NCI-H1048 (cell line): ENCODE measurements at places on chromosomes 12 and 14.
A peak's percentile ranks its signal among the peaks of the same experiment; 100 is the strongest.

GRCh38 chr12:131862994-131863710 is 31.3 kb upstream of the ULK1 start:
- DNase-seq: no peak

DNA sequence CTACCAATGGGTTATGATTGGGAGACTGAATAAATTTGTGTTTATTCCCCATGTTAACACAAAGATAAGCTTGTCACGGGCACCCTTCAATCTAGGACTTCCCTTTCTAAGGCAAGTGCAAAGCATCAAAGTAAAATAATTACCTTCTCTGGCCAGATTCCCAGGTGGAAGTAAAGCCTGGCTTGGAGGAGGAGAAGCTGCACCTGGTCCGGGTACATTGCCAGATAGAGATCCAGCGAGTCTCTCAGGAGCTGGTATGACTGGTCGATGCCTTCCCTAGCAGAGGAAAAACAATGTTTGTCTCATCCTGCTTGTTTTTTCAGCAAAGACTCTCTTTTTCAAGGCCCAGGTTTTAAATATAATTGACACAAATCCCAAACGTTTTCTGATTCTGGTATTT is 24.9 kb downstream of the FBXO21 start:
- no peak for DNase-seq

DNA sequence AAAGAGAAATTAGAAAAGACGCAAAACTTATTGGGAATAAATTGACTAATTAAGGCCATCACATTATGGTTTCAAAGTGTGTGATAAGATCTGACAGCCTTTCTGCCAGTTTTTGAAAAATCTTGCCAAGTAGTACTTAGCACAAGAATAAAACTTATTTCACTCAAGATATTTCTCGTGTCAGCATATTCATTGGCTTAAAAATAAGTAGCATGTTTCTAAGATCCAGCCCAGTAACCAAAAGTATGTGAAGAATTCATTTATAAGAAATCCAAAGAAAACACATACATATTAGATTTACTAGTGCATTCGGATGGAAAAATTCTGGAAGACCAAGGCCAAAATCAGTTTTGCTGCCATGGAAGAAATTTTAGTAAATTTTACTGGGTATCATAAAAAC is 1135.0 kb downstream of the GALC start:
- no peak for DNase-seq

- DNase-seq: no peak
Observed at GRCh38 chr12:113459981-113460380, 11.7 kb downstream of the LHX5 start.

GRCh38 chr12:111783046-111783445 is 16.3 kb downstream of the ALDH2 start:
- no peak for DNase-seq

- DNase-seq: no peak
Observed at GRCh38 chr12:6049587-6049986, 74.9 kb downstream of the VWF start.

DNA sequence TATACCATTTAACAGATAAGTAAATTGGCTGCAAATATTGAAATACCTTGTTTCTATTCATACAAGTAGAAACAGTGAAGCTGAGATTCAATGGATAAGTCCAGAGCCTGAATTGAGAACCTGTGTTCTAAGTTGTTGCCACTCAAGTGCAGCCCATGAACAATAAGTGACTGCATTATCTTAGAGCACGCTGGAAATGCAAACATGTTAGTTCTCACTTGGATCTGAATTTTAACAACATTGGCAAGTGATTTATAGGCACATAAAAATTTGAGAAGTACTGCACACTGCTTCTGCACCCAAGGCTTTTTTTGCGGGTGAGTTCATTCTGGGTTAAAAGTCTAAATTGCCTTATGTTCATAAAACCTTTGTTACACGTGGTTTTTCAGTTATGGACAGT is 484.3 kb downstream of the NAV3 start:
- no peak for DNase-seq

DNA sequence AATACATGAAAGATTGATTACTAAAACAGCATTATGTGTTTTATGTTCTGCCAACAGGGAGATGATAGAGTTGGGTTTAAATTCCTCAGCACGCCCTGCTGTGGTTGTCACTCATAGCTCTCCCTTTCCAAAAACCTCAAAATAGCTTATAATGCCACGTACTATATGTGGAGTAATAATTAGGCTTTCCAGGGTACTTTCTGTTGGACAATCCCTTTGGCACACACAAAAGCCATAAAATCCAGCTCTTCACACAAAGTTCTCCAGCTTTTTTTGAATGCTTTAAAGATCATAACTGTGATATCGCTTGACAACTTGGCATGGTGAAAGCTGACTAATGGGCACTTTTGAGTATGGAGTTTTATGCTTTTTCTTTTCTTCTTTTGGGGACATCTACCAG is 145.3 kb upstream of the DCN start:
- DNase-seq: no peak

GRCh38 chr12:39395866-39396265 is 47.1 kb downstream of the KIF21A start:
- no peak for DNase-seq

DNA sequence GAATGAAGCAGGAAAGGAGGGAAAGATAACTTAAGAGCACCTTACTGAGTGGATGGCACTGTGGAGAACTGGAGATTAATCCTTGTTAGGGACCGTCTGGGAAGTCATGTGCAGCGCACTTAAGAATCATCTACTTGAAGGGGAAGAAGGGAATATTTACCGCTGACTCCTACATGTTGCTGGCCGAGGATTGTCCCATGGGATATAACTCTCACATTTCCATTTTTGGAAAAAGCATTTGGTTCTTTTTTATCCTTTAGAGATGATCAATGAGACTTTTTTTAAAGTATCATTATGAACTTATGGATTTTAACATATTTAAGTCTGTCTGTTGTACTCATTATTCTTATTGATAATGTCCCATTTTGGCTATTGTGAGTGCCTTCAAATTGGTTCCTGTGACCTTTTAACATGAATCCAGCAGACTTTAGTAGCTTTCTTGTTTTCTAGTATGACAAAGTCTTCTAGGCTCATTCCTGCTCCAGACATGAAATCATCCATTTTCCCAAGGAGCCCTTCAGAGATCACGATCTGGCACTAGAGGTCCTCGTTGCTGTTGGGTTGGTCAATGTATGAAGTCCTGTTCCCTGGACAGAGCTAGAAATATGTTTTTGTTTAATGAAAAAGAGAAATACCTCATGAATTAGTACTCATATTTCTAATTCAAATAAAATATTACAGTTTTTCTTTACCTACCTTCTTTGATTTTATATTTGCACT is 20.2 kb upstream of the FAM234B start:
- no peak for DNase-seq

- DNase-seq: no peak
Observed at GRCh38 chr12:126879842-126880241, 1387.1 kb upstream of the TMEM132C start.

DNA sequence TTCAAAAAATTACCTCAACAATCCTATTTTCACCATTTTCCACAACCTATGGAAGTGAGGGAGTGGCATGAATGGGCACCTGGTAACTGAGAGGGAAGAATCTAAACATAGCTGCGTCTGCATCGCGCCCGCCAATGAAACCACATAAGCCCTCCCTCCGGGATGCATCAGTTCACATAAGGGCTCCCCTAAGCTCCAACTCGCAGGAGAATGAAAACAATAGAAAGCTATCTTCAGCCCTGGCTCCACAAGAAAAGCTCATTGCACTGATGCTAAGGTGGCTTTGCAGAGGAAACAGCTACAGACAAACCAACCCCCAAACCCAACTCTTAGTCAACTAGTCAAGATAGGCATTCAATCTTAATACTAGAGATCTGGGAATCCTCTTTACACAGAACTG is 173.3 kb downstream of the FOXN3 start:
- no peak for DNase-seq

- DNase-seq: no peak
Observed at GRCh38 chr12:13661005-13661887, 320.2 kb downstream of the GRIN2B start.

DNA sequence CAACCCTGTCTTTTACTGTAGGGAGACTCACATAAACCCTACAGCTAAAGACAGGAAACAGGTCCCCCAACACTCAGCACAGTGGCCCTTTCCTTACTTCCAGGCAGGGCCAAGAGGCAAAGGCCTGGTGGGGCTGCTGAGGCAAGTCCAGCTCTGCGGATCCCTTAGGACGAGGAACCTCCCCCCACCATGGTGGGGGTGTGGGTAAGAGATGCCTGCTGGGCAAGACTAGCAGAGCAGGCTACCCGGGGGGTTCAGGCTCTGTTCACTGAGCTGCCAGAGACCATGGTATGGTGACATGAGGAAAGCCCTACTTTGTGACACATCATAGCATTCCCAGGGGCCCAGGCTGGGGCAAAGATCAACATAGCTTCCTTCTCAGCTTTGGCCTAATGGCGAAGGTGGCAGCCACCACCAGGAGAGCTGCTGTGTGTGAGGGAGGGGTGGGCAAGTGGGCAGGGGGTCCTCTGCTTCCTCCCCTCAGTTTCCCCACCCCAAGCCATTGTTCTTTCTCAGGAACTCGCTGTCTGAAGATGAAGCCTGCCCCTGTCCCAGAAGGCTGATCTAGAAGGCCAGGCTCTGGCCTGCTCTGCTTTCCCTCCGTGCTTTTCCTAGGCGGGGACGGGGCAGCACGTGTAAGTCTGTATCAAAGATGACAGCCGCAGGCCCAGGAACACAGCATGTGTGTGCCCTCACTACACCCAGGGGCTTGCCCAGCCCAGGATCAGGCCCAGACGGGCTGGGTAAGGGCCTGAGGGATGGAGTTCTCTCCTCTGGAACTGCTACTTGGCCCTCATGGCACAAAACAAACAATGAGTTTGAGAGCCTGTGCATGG is 10.1 kb upstream of the TINF2 start:
- DNase-seq: no peak

DNA sequence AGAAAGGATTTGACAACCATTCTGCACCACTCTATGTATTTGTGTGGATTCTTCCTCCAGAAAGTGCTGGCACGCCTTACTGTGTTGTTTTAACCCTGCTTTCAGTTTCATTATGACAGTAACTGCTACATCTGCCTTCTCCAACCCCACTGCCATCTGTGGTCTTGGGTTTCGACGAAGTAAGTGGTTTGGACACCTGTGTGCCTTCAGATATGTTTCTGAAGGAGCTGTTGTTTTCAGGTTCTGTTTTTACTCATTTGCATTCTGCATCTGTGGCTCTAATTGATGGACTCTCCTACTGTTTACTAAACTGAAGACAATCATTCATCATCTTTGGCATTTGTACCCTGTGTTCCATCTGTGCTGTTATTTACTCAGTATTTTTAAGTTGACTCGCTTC is 4.1 kb downstream of the TSHR start:
- DNase-seq: no peak

DNA sequence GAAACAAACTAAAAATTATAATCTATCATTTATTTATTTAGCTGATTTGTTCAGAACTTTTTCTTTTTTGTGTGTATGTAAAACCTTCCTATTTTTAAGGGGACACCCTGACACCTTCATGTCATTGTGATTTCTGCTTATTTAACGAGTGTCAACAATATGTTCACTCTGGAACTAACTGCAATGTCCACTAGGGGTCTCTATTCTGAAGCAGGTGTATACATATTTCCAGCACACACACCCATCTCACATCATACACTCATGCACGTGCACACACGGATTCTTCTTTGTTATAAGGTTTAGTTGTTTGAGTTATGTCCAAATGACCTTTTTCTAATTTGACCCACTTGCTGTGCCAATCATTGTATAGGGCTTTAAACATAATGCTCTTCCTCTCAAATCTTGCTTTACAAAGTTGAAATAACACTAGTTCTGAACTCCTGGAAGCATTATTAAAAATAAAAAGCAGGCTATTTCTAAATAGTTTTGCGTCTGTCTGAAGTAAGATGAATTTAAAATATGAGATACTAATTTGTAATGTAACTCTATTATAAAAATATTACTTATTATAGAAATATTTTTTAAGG is 15.5 kb downstream of the E2F7 start:
- DNase-seq: peak; percentile 62

GRCh38 chr12:54579258-54579657 is 9.2 kb downstream of the PPP1R1A start:
- no peak for DNase-seq

- DNase-seq: no peak
Observed at GRCh38 chr12:31225656-31226535, 100.1 kb downstream of the SINHCAF start.

DNA sequence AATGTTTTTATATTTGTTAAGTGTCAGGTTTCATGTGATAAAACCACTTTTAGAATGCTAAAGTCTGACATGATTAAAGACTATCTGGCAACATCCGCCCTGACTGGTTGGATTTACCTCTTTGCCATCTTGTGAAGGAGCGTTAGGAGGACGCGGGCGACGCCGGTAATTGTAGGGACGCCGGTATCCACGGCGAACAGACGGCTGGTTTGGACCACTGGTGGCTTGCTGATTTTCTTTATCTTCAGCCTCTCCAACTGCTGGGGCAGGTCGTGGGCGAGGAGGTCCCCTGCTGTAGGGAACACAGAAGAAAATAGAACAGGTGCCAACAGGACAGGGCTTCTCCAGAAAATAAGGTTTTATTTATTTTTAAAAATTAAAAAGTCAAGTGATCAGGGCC is 21.3 kb downstream of the YBX3 start:
- no peak for DNase-seq

DNA sequence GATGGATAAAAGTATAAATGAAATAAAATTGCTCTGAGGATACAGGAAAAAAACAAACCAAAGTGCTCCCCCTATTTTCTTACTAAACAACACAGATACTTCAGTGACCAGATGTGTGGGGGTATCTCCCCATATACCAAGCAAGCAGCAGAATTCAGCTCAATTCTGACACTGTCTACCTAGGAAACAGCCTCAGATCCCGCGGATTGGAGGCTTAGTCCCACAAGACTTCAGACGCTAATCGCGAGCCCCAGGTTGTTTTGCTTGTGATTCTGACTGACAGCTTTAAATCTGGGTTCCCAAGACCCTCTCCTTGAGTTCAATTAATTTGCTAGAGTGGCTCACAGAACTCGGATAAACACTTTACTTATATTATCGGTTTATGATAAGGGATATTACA is 17.3 kb downstream of the NFKBIA start:
- no peak for DNase-seq

DNA sequence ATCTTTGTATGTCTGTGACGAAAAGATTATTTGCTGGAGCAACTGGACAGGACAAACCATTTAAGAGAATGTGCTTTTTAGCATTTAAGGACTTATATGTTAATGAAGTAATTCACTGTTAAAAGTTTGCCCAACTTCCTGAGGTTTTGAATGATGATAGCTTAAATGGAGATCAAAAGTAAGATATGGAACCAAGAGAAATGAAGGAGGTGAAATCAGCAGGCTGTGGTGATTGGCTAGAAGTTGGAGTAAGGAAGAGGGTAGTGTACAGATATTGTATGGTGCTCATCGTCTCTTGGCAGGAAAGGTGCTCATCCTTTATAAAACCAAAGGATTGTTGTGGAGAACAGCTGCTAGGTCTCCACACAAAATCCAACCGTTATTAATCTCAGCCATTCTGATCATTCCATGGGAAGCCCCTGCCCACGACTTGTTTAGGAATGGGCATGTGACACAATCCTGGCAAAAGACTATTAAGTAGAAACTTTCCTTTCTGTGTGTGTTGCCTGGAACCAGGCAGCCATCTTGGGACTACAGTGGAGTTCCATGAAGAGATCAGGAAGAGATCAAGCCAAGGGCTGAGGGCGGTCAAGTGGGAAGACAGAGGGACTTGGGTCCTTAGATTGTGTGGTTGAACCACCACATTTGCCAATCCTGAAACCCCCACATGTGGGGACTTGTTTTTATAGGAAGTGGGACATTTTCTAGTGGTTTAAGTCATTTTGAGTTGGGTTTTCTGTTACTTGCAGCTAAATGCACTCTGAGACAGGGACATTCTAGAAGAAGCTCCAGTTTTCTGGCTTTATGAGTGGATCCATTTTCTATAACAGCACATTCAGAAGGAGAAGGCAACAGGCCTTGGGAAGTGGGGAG is 56.8 kb upstream of the CHST11 start:
- DNase-seq: no peak
